ENCODE measurements at places on chromosomes 2 and 18.

GRCh38 chr2:112582314-112582746 is 2.1 kb upstream of the CHCHD5 start:
- peak; percentile 55 for DNase-seq

DNA sequence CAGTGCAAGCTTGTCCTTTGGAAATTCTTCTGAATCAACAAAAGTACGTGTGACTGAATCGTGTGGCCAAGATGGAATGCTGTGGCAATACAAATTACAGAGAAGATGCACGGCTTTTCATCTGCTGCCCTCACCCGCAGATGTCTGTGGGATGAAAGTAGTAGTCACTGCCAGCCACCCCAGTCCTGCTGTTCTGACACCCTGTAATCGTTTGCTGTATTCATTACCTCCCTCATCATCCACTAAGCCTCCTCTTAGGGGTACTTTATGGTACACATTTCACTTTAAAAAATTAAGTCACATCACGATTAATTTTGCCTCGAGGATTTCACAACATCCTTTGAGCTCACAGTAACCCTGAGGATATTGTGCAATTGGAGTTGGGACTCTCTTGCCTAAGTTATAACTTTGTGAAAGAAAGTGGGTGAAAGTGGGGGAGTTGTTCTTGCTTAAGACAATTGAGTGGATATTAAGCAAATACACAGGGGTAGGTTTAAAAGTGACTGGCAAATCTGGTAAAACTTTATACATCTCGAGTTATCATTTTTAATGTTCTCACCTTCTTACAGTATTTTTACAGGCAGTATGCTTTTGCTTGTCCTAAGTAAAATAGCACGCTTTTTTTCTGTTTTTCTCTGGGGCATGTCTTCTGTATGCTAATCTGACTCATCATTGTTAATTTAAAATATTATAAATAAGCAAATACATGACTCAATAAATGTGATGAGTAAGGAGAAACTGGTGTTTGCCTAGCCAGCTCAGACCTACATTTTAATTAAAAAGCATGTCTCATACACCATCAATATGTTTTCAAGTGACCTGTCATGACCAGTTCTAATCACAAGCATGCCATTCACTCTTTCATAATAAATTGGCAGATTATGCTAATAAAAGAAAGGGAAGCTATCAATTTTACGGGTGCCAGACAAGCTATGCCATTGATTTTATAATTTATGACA is 680.9 kb downstream of the IRS1 start:
- DNase-seq, result no peak

DNA sequence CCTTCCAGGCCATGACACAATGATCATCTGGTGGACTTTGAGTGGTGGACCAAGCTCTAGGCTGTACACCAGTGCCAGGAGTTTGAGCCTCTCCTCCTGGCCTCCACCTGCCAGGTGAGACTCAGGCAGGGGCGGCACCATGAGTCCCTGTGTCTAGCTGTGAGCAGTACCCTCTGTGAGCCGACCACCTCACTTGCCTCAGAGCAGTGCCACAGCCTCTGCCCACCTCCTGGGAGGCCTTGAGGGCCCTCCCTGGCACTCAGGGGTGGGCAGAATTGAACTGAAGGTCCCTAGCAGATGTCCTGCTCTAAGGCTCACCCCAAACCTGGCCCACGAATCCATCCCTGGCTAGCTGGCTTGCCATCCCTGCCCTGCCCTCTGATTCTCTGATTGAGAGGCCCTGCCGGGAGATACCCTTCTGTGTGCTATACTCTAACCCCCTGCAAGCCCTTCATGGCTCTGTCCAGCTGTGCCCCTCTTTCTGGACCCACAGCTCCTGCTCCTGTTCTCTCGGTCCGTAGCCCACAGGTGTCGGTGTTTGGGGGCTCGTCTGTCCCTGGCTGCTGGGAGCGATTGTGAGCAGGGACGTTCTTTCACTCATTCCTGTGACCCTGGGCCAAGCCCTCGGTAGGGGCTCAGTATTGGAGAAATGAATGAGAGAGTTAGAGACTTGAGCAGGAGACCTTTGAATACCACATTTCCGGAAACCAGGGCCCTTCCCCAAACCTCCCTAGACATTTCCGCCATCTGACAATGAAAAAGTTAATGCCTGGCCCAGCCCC is 70.0 kb downstream of the INHBB start:
- no peak for DNase-seq

DNA sequence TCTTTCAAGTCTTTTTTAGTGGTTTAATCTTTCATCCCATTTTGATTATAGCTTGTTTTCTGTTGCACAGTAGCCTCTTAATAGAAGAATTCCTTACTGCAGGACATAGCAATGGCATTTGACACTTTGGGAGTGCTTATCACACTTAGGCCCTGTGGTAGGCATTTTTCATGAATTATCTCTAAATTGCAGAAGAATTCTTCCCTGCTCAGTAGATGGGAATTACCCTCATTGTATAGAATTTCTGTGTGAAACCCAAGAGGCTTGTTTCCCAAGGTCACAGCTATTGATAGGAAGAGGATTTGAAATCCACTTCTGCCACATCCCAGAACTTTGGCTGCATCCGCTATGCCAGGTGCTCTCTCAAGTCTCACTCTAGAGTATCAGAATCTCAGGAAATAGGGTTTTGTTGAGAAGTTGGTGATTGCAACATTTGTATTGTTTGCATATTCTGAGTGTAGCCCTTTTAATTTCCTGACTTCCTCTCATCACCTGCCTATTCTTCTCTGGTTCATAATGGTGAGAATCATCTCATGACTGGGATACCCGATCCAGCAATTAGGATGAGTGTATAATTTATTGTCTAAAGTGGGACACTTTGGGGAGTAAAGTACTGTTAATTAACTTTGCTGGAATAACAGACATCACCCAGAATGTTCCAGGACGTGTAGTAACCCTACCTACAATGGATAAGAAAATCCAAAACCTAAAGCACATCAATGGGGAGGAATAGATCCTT is 255.2 kb upstream of the RASGRP3 start:
- DNase-seq, result no peak

- no peak for DNase-seq
Measured at GRCh38 chr2:45707661-45708060, 56.2 kb downstream of the PRKCE start.

DNA sequence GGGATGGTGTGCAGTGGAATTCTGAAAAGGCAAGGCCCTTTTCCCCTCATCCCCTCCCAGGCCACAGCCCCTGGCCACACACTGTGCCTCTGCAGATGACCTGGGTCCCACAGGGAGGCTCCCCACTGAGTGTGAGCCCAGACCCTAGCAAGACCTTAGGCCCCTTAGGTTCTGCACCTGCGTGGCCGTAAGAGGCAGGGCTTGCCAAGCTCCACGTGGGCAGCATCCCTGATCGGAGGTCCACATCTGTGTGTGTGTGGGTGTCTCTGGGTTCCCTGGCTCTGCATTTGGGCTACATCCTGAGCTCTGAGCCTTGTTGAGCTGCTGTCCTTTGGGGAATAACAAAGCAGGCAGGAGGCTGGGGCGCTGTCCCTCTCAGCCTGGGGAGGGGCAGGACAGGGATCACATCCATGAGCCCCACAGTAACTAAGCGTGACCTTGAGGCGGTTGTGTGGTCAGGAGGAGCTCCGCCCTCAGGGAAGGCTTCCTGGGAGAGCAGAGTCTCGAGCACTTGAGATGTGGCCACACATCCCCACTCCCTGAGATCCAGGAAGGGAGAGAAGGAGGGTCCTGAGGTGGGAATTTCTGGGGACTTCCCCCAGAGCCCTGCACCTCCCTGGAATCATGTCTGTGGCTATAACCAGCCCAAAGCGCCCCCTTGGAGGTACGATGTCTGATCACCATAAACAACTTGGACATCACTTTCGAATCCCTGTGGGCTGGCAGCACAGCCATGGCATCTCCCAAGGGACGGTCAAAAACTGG is 84.8 kb downstream of the STPG4 start:
- no peak for DNase-seq

DNA sequence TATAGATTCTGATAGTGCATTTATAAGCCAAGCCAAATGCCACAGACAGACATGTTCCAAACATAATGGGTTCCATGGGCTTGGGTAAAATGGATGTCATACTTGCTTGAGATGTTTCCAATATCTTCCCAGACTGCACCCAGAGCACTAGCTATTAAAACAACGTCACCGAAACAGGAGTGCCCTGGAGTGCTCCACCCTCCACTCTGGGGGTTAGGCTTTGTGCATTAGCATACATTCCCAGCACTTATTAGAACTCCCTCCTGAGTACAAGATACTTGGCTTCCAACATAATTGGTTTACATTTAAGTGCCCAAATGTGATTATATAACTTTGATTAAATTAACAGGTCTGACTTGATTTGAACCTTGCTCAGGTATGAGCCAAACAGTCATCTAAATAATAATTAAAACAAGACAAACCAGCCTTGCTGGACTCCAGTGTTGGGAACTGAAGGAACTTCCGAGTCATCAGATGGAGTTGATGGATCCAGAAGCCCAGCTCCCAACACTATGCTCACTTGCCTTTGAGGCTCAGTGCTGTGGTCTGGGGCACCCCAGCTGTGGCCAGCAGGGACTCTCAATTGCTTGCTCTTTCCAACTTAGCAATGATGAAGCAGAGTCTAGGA is 60.5 kb upstream of the LGALSL start:
- no peak for DNase-seq

DNA sequence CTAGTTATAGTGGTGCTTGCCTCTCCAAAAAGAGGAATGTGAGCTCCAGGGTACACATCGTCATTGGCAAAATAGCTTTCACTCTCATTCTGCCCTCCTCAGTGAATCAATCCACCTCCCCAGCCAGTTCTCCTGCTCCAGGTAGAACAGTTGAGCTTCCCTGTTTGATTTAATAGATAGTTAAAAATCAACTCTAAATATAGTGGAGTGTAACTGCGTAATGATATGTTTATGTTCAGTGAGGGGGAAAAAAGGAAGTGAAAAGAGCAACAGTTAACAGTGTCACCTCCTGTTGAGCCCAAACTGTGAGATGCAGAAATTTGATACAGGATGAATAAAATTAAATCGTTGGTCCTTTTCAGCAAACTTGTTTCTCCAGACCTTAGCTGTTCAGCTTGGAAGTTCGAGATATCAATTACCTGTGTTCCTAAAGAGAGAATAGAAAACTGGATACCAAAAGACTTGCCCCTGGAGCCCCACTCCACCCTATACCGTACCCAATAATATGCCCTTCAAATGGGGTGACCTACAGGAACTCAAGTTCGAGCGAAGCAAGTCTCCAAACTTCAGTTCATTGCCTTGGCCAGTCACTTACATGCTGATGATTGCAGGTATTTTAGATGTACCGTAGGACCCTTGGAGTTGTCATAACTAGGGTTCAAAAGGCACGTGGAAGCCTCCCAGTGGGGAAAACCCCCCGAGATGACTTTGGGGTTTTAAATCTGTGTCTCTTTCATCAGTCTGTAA is 708.4 kb downstream of the RNF144A start:
- no peak for DNase-seq

- no peak for DNase-seq
Measured at GRCh38 chr2:215652388-215652787, 216.5 kb upstream of the FN1 start.

- DNase-seq, result no peak
Measured at GRCh38 chr2:84713441-84713840, 167.4 kb downstream of the TRABD2A start.

- no peak for DNase-seq
Measured at GRCh38 chr2:230552181-230552580, 136.2 kb downstream of the SP100 start.

GRCh38 chr18:57687970-57688369 is 66.3 kb upstream of the NARS1 start:
- no peak for DNase-seq

- DNase-seq, result no peak
Measured at GRCh38 chr18:76456018-76456750, 38.9 kb downstream of the ZNF516 start.
